Common myeloid progenitor, CD34-positive (primary cell): ENCODE measurements at places on chromosomes 5 and 9.
A peak's percentile ranks its signal among the peaks of the same experiment; 100 is the strongest.

DNA sequence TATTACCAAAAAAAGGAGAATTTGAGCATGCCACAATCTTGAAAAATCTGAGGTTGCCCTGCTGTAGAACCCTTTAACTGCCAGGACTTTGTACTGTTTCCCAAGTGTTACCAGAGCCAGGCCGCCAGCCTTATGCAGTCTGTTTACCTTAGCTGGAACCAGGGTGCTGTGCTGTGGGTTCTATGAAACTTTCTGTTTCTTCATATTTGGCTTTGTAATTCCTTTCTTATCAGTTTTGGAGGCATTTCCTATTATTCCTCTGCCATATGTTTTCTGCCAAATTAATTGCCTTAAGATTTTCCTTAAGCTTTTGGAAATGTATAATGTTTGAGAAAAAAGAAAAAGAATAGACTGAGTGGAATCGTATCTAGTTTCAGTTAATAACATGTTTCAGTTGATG is 2.1 kb downstream of the S1PR3 start:
- DNase-seq, result no peak
- no peaks in the 10 kb centered on the region for H3K4me1 ChIP-seq
- no peak overlapping the region for H3K4me3 ChIP-seq
- H3K27me3 ChIP-seq, result peaks cover 4% of the 10 kb centered on the region
- no peaks in the 10 kb centered on the region for H3K36me3 ChIP-seq
- no peak overlapping the region for H3K27ac ChIP-seq

DNA sequence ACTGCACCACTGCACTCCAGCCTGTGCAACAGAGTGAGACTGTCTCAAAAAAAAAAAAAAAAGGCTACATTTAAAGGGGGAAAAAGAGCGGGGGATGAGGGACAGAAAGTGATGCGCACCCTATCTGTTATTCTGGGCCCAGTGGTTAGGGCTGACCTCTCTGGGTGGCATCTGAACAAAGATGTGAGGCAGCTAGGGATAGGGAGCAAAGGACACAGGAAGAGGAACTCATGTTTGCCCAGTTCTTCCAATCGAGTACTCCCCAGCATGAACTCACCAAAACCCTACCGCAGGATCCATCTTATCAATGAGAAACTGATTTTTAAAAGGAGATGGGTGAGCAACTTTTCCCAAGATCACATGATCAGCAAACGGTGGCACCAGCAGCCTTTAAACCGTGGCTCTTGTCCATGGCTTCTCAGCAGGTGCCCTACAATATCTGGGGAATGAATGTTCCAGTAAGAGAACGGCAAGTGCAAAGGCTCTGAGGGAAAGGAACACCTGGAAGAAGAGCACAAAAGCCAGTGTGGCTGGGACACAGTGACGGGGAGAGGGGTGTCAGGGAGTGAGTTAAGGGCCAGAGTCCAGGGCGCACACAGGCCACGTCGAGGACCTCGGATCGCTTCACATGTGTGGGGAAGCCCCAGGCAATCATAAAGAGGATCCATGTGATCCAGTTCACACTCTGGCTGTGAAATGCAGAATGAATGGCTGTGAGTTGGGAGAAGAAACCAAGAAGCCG is 22.0 kb downstream of the RAPGEF1 start:
- no peaks in the 10 kb centered on the region for H3K27me3 ChIP-seq
- H3K4me1 ChIP-seq, result no peaks in the 10 kb centered on the region
- peaks cover 3% of the 10 kb centered on the region for H3K36me3 ChIP-seq

DNA sequence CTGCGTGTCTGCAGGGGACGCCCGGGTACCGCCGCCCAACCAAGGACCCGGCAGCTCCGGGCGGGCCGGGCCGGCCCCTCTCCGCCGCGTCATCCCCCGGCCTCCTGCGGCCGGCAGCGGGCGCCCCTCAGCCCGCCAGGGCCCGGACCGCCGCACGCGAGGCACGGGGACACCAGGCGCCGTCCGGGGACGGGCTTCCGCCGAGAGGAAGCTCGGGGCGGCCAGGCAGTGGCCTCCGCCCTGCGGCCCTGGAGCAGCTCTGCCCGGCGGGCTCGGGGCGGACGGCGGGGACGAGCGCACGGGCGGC is 373 bp downstream of the FBXW5 start:
- peak overlapping the region; percentile 81 for H3K27ac ChIP-seq
- H3K4me3 ChIP-seq, result peak overlapping the region; percentile 73
- H3K27me3 ChIP-seq, result no peaks in the 10 kb centered on the region
- H3K36me3 ChIP-seq, result peaks cover 37% of the 10 kb centered on the region
- DNase-seq, result no peak
- H3K4me1 ChIP-seq, result peaks cover 24% of the 10 kb centered on the region

DNA sequence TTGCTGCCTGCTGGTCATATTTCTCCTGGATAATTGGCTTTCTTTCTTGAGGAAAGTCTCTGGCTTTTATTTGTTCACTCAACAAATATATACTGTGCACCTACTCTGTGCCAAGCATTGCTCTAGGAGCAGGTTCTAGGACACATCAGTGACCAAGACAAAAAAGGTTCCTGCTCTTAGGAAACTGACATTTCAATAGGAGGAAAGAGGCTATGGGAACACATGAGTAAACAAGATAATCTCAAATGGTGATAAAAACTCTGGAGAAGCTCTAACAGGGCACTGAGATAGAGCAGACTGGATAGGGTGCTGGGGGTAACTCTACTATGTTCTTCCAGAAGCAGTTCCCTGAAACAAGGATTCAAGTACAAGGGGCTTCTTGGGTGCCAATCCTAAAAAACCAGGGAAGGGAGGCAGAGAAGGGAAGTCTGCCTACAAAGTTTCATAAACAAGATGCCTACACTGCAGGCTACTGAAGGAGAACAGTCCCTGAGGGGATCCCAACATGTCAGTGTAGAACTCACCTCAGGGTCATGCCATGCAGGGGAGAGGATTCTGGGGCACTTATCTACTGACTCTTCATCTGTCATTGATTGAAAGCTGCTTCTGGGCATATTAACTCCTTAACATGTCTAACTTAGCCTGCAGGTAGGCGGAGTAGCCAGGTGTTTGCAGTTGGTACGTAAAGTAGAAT is 181.3 kb downstream of the GRIA1 start:
- H3K27me3 ChIP-seq, result no peaks in the 10 kb centered on the region
- no peak overlapping the region for H3K27ac ChIP-seq
- no peak overlapping the region for H3K4me3 ChIP-seq
- H3K36me3 ChIP-seq, result no peaks in the 10 kb centered on the region
- no peak for DNase-seq

DNA sequence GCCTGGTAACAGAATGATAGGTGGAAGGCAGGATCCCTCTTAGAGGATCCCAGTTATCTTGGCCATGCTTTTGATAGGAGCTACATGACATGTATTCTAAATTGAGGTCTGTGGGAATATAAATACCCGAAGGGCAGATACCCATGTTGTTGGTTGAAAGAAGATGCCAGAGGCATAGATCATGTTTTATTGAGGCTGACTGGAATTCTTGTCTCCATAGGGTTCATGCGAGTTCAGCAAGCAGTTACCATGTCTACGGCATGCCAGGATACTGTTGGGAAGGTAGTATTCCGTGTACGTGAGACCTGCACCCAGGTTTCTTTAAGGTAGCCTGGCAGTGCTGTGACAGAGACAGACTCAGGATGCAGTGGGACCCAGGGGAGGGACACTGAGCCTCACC is 230.7 kb downstream of the NR3C1 start:
- H3K36me3 ChIP-seq, result no peaks in the 10 kb centered on the region
- peaks cover 6% of the 10 kb centered on the region for H3K4me1 ChIP-seq
- no peak overlapping the region for H3K27ac ChIP-seq
- no peak overlapping the region for H3K4me3 ChIP-seq
- H3K27me3 ChIP-seq, result no peaks in the 10 kb centered on the region

- no peak overlapping the region for H3K4me3 ChIP-seq
- H3K27me3 ChIP-seq, result no peaks in the 10 kb centered on the region
- DNase-seq, result no peak
These were observed 233.1 kb upstream of the ANKRD55 start for GRCh38 chr5:56466136-56466816.

GRCh38 chr5:106699796-106700195 is 970.9 kb downstream of the EFNA5 start:
- no peak for DNase-seq
- H3K4me3 ChIP-seq, result no peak overlapping the region
- H3K36me3 ChIP-seq, result no peaks in the 10 kb centered on the region

DNA sequence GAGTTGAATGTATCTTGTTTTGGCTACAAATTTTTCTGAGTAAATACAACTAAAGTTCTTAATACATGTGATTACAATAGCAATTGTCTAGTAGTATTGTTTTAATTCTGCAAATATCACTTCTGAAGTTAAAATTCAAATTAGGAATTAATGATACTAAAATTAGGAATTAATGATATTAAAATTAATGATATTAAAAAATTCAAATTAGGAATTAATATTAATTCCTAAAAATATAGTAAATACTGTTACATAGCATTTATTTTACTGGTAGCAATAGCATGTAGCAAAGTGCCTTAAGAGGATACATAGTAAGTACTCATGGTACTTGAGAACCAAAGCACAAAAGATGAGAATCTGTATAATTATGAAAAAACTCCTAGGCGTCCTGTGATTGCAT is 136.2 kb downstream of the DMXL1 start:
- no peak overlapping the region for H3K4me3 ChIP-seq
- no peak overlapping the region for H3K27ac ChIP-seq
- peaks cover 2% of the 10 kb centered on the region for H3K36me3 ChIP-seq
- H3K4me1 ChIP-seq, result no peaks in the 10 kb centered on the region
- no peak for DNase-seq

- H3K4me1 ChIP-seq, result peaks cover under 1% of the 10 kb centered on the region
- no peaks in the 10 kb centered on the region for H3K27me3 ChIP-seq
- no peak overlapping the region for H3K27ac ChIP-seq
These were observed 157.8 kb upstream of the PTGER4 start for GRCh38 chr5:40521925-40522324.

DNA sequence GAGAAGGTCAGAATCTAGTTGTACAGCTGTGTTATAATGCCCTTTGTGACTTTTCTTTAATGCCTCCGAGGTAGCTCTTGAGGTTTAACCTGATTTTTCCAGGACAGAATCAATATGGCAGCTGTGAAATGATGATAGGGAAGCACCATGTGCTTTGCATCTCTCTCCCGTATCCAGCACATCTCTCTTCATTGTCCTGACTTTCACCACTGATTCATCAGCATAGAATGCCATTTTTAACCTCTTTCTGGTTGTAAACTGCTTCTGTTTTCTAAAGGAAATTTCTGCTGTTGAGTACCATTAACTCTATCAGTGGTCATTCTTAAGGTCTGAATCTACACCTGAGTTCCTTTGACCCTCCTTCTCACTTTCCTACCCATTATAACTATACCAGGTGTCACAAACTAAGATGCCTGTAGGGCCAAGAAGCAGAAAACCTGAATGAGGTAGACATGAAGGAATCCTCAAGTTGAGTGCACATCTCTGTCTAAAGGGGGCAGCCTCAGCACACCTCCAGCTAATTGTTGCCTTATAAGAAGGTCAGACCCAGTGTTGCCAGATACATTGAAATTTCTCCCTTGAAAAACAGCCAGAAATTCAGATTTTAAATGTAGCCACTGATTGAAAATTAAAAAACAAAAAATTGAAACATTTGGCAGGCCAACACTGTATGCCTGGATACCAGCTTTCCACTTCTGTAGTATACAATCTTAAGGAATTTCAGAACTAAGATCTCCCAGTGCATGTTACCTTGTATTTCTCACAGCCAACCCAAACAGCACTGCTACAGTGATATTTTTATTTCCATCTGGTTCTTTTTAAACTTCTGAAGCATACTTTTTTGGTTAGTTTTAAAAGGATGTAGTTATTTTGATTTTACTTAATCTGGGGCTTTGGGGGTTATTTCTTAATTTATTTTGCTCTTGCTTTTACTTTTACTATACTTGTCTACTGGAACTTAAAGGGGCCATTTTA is 35.8 kb upstream of the TLX3 start:
- no peaks in the 10 kb centered on the region for H3K4me1 ChIP-seq
- no peaks in the 10 kb centered on the region for H3K27me3 ChIP-seq
- no peaks in the 10 kb centered on the region for H3K36me3 ChIP-seq
- H3K4me3 ChIP-seq, result no peak overlapping the region
- DNase-seq, result peak; percentile 38

DNA sequence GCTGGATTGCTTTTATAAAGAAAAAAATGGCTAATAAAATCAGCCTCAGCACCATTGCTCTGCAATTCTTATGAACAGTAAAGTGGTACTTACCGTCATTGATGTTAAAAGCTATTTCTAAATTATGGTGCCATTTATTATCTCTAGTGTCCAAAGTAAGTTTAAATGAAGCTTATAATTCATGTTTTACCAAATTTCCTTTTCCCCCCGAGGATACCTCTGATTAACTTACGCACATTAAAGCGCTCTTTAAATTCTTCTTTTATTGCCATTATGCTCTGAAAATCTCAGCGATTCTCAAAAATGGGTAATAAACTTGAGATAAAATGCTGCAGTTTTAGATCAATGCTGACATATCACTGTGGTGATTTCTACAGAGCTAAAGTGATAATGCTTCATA is 13.5 kb downstream of the TLX3 start:
- H3K4me1 ChIP-seq, result no peaks in the 10 kb centered on the region
- peaks cover 53% of the 10 kb centered on the region for H3K27me3 ChIP-seq
- H3K36me3 ChIP-seq, result no peaks in the 10 kb centered on the region

- no peaks in the 10 kb centered on the region for H3K36me3 ChIP-seq
- no peak overlapping the region for H3K27ac ChIP-seq
- no peak for DNase-seq
- no peak overlapping the region for H3K4me3 ChIP-seq
- H3K27me3 ChIP-seq, result no peaks in the 10 kb centered on the region
These were observed 27.0 kb downstream of the PLPPR1 start for GRCh38 chr9:101055516-101055915.

DNA sequence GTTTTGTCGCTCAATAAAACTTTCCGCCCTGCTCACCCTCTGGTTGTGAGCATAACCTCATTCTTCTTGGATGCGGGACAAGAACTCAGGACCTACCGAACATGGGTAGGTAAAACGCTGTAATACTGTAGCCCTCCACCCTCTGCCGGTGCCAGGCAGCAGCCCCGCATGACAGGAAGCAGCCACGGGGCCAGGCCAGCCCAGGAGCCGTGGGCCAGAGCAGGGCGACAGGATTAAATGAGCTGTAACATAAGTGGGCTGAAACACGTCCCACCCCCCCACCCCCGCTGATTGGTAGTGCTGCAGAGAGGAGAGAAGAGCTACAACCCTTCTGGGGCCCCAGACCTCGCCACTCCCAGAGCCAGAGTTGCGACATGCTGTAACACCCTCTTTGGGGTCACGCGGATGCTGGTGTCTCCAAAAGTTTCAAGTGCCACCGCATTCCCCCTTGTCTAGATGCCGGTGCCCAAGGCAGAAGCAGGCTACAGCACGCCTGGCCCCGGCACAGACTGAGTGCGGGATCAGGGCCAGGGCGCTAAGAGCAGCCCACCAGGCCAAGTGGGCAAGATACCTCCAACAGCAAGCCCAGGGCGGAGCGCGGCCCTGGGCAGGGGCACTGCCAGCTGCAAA is 81.8 kb downstream of the FBXW11 start:
- no peak overlapping the region for H3K4me3 ChIP-seq
- H3K4me1 ChIP-seq, result no peaks in the 10 kb centered on the region
- H3K36me3 ChIP-seq, result no peaks in the 10 kb centered on the region
- DNase-seq, result no peak
- no peaks in the 10 kb centered on the region for H3K27me3 ChIP-seq

DNA sequence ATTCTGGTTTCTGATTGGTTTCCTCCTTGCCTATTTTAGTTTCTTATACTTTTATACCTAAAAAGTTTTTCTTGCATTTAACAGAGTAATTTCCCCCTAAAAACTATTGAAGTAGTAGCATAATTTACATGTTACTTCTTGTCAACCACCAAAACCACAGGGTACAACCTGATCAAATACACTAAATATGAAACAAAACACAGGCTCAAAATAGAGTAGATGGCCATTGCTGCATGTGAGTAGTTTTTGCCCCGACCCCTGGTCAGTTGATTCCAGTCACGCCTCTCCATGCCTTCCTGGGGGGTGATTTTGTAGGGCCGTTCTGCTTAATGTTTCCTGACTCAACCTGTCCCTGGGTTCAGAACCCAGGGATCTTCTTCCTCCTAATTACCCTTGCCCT is 101.8 kb downstream of the TLE4 start:
- peak overlapping the region; percentile 11 for H3K4me3 ChIP-seq
- no peak overlapping the region for H3K27ac ChIP-seq
- H3K4me1 ChIP-seq, result peaks cover 4% of the 10 kb centered on the region
- peaks cover 5% of the 10 kb centered on the region for H3K36me3 ChIP-seq
- H3K27me3 ChIP-seq, result no peaks in the 10 kb centered on the region
